CMK (cell line): ENCODE measurements at places on chromosomes 7 and 10.

GRCh38 chr10:7258948-7259523, 151.8 kb downstream of the SFMBT2 start:
- DNase-seq, result no peak

DNA sequence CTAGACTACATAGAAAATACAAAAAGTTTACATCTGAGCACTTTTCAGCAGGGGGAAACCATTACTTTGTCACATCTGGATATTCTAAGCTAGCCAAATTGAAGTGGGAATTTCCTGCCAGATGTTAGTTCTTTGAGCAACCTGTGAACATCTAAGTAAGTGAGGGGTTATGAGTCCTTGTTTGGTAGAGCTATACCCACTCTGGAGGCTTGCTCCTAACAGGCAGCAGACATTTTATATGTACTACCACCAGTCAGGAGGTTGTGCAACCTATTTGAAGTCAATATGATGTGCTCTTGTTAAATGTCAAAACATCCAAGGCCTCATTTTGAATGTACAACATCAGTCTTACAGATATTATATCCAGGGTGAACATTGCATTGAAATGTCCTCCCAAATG, 143.3 kb upstream of the KAT6B start:
- no peak for DNase-seq

DNA sequence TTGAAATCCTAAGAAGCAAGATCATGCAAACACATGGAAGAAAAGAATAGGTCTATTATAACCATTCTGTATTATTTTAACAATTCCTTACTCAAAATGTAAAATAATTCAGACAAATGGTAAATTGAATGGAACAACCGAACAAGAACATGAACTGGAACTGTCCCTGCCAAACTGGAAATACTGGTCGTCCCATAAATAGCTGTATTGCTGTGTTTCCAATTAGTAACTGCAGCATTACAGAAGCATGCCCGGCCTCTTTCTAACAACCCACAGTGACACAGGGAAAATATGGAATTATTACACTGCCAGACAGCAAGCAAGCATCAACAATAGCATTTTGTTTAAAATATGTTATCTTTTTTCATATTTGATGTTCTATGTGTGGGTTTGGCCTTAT, 1138.5 kb upstream of the PHF14 start:
- DNase-seq, result no peak

DNA sequence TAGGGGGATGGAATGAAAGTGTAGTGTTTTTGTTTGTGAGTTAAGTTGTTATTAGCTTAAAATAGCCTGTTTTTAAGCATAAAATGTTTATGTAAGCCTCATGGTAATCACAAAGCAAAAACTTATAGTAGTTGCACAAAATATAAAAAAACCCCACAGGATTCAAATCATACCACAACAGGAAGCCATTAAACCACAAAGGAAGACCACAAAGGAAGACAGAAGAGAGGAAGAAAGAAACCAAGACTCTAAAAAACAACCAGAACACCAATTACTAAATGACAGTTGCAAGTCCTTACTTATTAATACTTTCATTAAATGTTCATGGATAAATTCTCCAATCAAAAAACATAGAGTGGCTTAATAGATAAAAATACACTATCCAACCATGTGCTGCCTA, 63.6 kb downstream of the ANKRD7 start:
- DNase-seq, result peak; percentile 14
